HepG2 (cell line): ENCODE measurements at places on chromosomes 13 and 19.

- no peak for DNase-seq
Observed at GRCh38 chr19:768424-768823, 17.5 kb downstream of the MISP start.

- no peak for DNase-seq
Observed at GRCh38 chr19:18853755-18854427, 22.1 kb downstream of the UPF1 start.

- DNase-seq: no peak
Observed at GRCh38 chr19:2804156-2805004, 15.3 kb upstream of the ZNF554 start.

DNA sequence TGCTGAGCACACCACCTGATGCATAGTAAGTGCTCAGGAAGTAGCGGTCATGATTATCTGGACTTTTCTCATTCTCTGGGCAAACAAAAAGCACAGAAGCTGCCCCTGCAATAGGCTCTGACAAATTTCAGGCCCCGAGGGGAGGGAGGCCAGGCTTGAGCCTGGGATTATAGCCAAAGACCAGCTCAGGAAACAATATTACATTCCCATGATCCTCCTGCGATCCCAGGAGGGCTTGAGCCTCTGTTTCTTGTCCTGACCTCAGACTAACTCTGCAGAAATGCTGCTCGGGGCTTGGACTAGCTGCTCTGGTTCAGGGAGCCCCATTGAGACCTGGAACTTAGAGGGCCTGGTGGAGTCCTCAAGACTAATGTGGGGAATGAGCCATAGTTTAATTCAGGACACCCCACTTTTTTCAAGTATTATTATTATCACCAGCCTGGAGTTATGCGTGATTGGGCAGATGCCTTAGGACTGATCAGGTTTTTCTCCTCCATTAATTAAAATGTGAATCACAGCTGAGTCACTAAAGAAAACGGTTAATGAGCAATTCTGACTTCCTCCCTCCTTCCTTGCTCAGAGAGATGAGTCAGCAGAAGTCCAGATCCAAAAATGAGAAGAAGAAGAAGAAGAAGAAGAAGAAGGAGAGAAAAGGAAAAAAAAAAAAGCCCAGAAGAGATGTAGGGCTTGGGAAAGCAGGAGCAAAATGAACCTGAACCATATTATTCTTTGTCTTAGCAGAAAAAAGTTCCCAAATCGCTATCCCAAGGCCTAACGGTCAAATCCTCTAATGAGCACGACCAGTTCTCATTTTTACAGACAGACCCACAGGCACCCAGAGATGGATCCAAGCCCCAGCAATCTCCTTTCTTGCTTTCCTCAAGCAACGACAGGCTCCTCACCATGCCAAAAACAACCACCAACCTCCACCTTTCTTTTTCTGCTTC is 107.2 kb downstream of the CACNA1A start:
- no peak for DNase-seq

- no peak for DNase-seq
Observed at GRCh38 chr19:334296-335071, 10.1 kb downstream of the MIER2 start.
